Suppressor macrophage treated with lipopolysaccharide for 4 hours (primary cell): ENCODE measurements at places on chromosomes 1 and 21.
A peak's percentile ranks its signal among the peaks of the same experiment; 100 is the strongest.

DNA sequence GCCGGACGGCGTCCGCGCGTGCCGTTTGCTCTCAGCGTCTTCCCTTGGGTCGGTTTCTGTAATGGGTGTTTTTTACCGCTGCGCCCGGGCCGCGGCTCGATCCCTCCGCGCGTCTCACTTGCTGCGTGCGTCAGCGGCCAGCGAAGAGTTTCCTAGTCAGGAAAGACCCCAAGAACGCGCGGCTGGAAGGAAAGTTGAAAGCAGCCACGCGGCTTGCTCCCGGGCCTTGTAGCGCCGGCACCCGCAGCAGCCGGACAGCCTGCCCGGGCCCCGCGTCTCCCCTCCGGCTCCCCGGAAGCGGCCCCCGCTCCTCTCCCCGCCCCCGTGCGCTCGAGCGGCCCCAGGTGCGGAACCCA lies 159.8 kb downstream of the RUNX1 start:
- DNase-seq, result peak; percentile 75

DNA sequence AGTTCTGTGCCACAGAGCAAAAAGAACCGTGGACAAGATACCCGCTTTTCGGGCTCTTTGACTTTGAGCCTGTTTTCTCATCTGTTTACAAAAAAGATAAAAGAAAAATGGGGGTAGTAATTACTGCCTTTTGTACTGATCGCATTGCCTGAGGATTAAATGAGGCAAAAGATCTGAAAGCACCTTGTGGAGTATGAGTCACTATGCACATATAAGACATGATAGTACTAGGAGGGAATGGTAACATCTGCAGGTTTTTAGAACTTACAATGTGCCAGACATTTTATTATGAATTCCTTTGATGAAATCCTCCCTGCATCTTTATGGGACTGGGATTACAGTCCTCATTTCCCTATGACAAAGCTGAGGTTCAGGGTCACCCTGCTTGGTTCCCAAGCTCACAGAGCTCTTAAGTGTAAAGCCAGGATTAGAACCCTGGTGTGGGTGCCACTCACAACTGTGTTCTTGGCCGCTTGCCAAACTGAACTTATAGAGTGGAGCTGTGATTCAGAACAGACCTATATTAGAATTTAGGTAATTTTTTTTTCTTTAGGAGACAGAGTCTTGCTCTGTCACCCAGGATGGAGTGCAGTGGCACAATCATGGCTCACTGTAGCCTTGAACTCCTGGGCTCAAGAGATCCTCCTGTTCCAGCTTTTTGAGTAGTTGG lies 1.8 kb downstream of the DISC1 start:
- no peak for DNase-seq

GRCh38 chr1:98005326-98006010 lies 84.6 kb upstream of the DPYD start:
- DNase-seq, result no peak

GRCh38 chr21:18499761-18500376 lies 96.3 kb upstream of the TMPRSS15 start:
- DNase-seq, result peak; percentile 47

GRCh38 chr1:183757061-183757460 lies 47.9 kb upstream of the RGL1 start:
- no peak for DNase-seq

- DNase-seq, result no peak
Measured at GRCh38 chr1:57633056-57633455, 209.2 kb upstream of the DAB1 start.

GRCh38 chr1:23210963-23211362 lies 6.3 kb downstream of the HTR1D start:
- DNase-seq, result no peak

GRCh38 chr1:235942979-235943575 lies 76.4 kb upstream of the LYST start:
- DNase-seq, result no peak

DNA sequence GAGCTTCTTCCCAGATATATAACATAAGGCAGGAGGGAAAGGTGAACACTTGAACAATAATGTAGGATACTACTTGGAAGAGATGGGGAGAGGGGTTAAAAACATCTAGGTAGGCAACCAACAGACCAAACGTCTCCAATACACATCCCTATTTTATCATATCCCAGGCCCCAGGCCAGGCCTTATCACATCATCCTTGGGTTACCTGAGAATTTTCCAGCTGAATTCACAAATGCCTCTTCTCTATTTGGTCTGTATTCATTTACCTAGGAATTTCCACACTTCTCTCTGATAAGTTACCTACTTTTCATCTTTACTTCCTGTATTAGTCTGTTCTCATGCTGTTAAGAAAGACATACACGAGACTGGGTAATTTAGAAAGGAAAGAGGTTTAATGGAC lies 141.9 kb upstream of the C1orf21 start:
- no peak for DNase-seq

GRCh38 chr1:42480921-42481320 lies 17.8 kb downstream of the CCDC30 start:
- DNase-seq, result peak; percentile 13

- peak; percentile 16 for DNase-seq
Measured at GRCh38 chr1:147201276-147201675, 23.9 kb downstream of the FMO5 start.

DNA sequence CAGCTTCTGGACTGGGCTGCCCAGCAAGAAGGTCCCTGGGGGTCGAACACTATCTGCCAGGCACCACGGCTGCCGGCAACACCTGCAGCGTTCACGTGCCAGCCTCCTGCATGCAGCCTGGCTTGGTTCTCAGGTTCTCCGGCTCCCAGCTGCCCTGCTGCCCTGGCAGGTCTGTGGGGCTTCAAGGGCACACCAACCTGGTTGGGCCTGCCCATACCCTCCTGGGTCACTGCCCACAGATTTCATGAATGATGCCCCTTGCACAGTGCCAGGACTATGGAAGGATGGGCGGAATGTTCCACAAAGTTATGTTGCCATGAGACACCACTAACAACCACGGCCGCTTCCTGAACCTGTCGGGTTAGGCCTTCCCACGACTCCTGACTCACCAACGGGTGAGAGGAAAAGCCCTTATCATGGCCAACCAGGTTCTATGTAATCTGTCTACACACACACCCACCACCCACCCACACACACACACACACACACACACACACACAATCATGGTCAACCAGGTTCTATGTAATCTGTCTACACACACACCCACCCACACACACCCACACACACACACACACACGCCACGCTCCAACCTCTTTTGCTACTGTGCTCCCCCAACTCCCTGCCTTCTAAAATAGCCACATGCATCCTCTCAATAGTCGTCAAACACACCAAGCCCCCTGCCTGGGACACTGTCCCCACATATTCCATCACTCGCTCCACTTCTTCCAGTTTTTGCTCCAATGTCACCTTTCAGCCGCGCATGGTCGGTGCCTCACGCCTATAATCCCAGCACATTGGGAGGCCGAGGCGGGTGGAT lies 32.2 kb downstream of the HSPG2 start:
- DNase-seq, result peak; percentile 28

DNA sequence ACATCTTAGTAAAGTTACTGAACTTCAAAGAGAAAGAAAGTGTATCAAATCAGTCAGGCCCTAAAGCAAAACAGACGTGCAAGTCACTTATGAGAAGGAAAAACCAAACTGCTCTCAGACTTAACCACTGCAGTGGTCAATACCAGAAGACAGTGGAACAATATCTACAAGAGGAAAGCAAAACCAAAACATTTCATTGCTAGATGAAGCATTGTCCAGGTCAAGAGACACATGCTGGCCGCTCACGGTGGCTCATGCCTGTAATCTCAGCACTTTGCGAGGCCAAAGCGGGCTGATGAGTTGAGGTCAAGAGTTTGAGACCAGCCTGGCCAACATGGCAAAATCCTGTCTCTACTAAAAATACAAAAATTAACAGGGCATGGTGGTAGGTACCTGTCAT lies 82.0 kb upstream of the MROH9 start:
- DNase-seq, result no peak

GRCh38 chr1:203311368-203312301 lies 6.3 kb downstream of the BTG2 start:
- DNase-seq, result no peak

DNA sequence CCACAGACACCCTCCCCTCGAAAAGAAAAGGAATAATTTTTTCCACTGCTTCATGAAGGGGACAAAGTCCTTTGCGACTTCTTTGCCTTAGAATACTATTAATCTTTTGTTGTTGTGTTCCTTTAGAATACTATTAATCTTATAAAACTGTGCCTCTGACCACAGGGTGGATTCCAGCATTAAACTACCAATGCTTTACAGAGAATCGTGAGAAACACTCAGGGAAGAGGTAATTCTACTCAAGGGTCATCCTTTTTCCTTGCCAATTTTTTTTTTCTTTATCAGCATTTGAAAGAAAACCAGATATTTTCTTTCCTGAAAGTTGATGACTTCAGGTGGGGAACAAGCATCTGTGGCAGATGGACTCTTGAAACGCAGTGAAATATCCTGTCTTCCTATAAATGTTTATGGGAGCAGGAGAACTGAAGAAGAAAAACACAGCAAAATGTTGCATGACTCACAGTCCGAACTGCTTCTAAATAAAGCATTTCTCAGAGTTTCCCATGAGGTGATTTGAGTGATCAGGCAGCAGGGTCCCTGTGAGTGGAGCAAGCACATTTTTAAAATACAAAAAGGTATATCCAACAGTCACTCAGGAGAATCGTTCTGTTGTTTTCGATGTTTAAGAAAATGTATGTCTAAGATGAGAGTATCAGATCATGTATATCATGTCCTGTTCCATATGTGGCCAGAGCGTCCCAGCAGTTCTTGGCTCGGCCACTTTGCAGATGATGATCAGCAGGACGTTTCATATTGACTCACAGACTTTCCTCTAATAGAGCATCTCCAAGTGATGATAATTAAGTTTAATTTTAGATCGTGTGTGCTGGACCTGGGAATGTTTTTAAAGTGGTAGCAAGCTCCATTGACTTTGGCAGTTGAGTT lies 154.2 kb upstream of the RUNX1 start:
- no peak for DNase-seq

DNA sequence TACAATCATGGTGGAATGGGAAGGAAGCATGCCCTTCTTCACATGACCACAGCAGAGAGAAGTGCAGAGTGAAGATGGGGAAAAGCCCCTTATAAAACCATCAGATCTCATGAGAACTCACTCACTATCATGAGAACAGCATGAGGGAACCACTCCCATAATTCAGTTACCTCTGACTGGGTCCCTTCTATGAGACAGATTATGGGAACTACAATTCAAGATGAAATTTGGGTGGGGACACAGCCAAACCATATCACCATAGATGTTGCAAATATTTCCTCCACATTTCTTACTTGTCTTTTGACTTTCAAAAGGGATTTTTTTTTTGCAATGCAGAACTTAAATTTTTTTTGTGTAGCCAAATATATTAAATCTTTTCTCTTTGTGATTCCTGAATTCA lies 14.8 kb downstream of the SH3BGR start:
- DNase-seq, result no peak

DNA sequence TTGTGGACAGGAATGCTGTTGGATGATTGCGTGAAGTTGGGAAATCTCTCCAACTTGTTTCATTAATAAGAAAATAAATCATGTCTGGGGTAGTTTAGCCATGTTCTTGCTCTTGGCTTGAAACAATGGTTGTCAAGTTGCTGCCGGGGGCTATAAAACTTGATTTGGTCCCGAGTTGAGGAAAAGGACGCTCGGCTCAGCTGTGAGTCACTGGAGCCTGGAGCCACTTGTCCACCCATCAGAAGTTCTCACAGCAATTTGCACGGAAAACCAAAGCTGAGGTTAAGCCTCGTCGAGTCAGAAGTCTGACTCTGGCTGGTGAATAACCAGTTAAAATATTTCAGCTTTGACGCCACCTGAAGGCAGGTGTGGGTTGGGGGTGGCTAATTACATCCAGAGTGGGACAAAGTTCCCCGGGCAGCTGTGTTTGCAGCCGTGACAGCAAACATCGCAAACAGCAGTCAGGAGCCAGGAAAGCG lies 19.7 kb upstream of the RIPK4 start:
- DNase-seq, result no peak

- no peak for DNase-seq
Measured at GRCh38 chr1:3070644-3071564, 1.9 kb downstream of the PRDM16 start.

GRCh38 chr1:178645157-178645807 lies 79.8 kb upstream of the RALGPS2 start:
- DNase-seq, result no peak

GRCh38 chr1:2583871-2584351 lies 2.7 kb upstream of the PRXL2B start:
- DNase-seq, result no peak

- DNase-seq, result peak; percentile 60
Measured at GRCh38 chr1:78620666-78621065, 418 bp downstream of the IFI44L start.

DNA sequence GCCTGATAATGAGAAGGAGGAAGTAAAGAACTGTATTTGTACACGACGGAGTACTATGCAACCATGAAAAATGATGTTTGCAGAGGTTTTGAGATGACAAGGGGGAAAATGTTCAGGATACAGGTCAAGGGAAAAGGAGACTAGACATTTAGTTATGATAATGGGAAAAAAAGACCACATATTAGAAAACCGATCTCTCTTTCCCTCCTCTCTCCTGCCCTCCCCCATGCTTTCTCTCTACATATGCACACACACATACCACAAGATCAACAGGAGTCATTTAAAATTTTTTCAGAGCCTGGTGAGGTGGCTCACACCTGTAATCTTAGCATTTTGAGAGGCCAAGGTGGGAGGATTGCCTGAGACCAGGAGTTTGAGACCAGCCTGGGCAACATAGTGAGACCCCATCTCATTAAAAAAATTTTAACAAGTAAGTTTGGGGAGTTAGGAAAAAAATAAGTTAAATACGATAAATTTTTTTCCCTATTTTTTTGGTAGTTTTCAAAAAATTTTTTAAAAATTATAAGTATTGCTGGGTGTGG lies 44.5 kb downstream of the ECE1 start:
- no peak for DNase-seq

- no peak for DNase-seq
Measured at GRCh38 chr1:7989762-7990428, 28.4 kb downstream of the PARK7 start.

GRCh38 chr1:229495782-229496181 lies 12.4 kb downstream of the NUP133 start:
- no peak for DNase-seq

DNA sequence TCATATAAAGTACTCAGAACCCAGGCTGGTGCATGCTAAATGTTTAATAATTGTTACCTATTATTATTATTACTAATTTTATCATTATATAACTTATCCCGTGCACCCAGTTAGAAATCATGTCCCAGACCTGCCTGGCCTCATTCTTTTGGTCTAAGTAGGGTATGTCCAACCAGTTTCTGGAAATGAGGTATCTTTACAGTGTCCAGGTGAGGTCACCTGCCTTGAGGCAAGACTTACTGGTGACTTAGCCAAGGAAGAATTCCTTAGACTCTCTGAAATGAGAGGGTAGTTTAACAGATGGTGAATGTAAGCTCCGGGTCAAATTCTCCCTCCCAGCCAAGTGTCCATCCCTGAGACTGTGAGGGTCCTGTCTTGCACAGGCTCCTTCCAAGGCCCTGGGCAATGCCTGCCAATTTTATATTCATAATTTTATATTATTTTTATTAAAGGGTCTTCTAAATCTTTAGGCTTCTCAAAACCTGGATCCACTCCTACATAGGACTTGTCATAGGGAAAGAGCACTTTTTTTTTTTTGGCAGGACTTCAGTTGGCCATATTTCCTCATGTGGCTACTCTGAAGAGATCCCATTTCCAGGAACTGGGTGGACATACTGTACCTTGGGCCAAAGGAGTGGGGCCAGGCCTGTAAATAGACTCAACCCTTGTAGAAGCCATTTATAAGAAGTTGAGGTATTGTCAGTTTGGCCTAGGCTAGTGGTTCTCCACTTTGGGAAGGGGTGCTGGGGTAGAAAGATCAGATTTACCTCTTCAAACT lies 96.7 kb upstream of the KCNA3 start:
- no peak for DNase-seq
